Cortex of kidney (tissue), 1 donor: ENCODE measurements at places on chromosomes 7 and 10.

GRCh38 chr10:46266306-46266985 lies 20.4 kb upstream of the ANTXRL start:
- DNase-seq: no peak

DNA sequence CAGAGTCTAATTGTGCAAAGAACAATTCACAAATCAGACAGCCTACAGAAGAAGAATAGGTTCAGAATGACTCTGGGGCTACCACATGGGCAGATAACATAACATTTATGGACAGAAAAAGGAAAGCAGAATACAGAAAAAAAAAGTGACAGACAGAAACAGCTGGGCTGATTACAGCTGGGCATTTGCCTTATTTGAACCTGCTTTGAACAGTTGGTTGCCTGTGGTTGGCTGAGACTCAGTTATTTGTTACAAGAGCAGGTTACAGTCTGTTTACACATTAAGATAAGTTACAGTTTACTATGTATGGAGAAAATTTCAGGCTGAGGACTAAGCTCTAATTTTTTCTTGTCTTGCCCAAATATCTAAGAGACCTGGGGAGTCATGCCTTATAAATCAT lies 327.2 kb downstream of the GALNT17 start:
- no peak for DNase-seq

- no peak for DNase-seq
Measured at GRCh38 chr10:73992899-73993788, 4.8 kb upstream of the VCL start.

- DNase-seq: no peak
Measured at GRCh38 chr7:23093111-23093510, 12.5 kb upstream of the KLHL7 start.

DNA sequence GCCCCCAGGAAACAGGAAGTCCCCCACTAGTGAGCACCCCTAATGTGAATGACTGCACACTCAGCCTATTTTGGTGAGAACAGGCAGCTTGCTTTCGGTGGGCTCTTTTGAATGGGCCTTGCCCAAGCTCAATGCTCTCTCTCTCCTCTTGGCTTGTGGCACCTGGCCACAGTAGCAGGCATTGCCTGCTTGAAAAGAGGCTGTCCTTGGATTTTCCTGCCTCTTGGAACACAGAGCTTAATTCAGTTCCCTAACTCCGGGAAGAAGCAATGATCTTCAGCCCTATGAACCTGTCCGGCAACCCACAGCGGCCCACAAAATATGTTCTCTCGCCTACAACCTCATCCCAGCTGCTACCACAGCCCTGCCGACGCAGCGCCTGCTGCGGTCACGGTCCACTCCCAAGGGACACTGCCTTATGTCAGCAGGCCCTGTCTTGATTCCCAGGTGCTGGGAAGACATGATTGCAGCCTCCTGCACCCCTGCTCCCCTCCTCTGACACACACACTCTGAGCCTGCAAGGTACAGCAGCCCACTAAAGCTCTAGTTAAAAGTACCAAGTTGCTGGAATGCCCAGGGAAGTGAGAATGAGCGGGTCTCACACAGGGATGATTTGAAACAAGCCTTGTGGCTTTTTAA lies 715.5 kb upstream of the GALNT17 start:
- DNase-seq: no peak
